ENCODE measurements at places on chromosomes 4 and X. TPM values are rescaled to one million over a fixed set of nuclear protein-coding genes. Genes with fewer than 3 reads are reported as not detected.
A peak's percentile ranks its signal among the peaks of the same experiment; 100 is the strongest.

DNA sequence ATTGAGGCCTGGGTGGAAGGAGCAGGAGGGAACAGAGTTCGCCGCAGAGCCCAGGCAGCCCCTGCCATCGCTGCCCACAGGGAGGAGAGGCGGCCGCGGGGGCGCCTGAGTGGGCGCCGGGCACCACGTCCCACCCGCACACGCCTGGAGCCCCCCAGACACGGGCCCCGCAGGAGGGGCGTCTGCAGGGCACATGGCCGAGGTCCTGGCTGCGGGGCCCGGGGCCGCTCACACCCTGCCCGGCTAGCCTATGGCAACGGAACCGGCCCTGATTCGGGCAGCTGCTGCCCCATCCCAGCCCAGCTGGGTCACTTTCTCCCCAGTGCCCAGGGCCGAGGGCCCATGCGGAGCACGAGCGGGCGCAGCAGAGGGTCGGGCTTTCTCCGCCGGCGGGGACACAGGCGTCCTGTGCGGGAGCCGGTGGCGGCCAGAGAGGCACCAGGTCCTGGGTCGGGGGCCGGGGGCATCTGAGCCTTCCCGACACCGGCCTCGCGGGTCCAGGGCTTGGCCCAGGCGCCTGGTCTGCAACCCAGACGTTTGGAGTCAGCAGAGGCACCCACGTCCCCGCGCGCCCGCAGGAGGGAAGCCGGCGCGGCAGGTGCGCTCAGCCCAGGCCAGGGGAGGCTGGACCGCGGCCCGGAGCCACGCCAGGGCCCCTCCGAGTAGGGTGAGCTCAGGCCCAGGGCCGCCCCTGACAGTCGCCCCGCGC, 91.2 kb downstream of the FAM53A start:
- peaks cover 24% of the 10 kb centered on the region for H3K27me3 ChIP-seq
- peaks cover 4% of the 10 kb centered on the region for H3K36me3 ChIP-seq
- no peak overlapping the region for H3K27ac ChIP-seq
- DNase-seq: no peak
- H3K4me3 ChIP-seq: no peak overlapping the region
- H3K4me1 ChIP-seq: no peaks in the 10 kb centered on the region

DNA sequence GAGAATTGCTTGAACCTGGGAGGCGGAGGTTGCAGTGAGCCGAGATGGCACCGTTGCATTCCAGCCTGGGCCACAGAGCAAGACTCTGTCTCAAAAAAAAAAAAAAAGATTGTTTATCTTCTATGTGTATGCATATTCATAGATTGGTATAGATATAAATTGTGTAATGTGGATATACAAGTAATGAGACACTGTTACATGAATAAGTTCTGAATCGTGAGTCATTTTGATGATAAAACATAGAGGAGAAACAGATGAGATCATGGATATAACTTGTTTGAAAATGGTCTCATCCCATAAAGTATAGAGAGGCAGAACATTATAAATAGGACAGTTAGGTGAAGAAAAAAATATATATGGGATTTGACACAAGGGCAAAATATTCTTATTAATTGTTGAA, 628.0 kb downstream of the IL1RAPL1 start:
- no peak overlapping the region for H3K4me3 ChIP-seq
- H3K27ac ChIP-seq: no peak overlapping the region
- H3K27me3 ChIP-seq: no peaks in the 10 kb centered on the region
- DNase-seq: no peak
- H3K36me3 ChIP-seq: no peaks in the 10 kb centered on the region
- no peaks in the 10 kb centered on the region for H3K4me1 ChIP-seq

DNA sequence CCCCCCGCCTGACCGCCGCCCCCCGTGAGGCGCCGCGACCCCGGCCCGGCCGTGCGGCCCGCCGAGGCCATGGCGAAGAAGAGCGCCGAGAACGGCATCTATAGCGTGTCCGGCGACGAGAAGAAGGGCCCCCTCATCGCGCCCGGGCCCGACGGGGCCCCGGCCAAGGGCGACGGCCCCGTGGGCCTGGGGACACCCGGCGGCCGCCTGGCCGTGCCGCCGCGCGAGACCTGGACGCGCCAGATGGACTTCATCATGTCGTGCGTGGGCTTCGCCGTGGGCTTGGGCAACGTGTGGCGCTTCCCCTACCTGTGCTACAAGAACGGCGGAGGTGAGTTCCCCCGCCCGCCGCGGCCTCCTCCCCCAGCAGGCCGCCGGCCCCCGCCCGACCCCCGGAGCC, 780 bp downstream of the SLC6A8 start:
- H3K27me3 ChIP-seq: peaks cover 14% of the 10 kb centered on the region
- H3K27ac ChIP-seq: no peak overlapping the region
- DNase-seq: no peak
- H3K4me3 ChIP-seq: no peak overlapping the region
- H3K36me3 ChIP-seq: no peaks in the 10 kb centered on the region

GRCh38 chrX:115177932-115178331, 11.3 kb upstream of the RBMXL3 start:
- H3K27ac ChIP-seq: no peak overlapping the region
- no peak for DNase-seq
- no peaks in the 10 kb centered on the region for H3K36me3 ChIP-seq
- no peaks in the 10 kb centered on the region for H3K27me3 ChIP-seq

- peak within 1 kb of the TSS; percentile 98 for H3K27ac ChIP-seq
- H3K36me3 ChIP-seq: no peaks in the 10 kb centered on the region
- peaks cover 16% of the 10 kb centered on the region for H3K4me1 ChIP-seq
- peak within 1 kb of the TSS; percentile 83 for H3K4me3 ChIP-seq
Measured at GRCh38 chrX:55489314-55490009, at the start of gene USP51. TSS of gene USP51 (minus strand) at chrX:55489848. CDS start at chrX:55488939, 909 bp downstream.

GRCh38 chrX:84219551-84219950, 31.6 kb upstream of the RPS6KA6 start:
- H3K27me3 ChIP-seq: no peaks in the 10 kb centered on the region
- H3K4me3 ChIP-seq: no peak overlapping the region
- no peaks in the 10 kb centered on the region for H3K4me1 ChIP-seq
- DNase-seq: no peak
- no peaks in the 10 kb centered on the region for H3K36me3 ChIP-seq
- H3K27ac ChIP-seq: no peak overlapping the region

- H3K4me1 ChIP-seq: no peaks in the 10 kb centered on the region
- H3K27me3 ChIP-seq: no peaks in the 10 kb centered on the region
- no peak overlapping the region for H3K4me3 ChIP-seq
- DNase-seq: no peak
- no peak overlapping the region for H3K27ac ChIP-seq
Measured at GRCh38 chr4:42596918-42597317, 60.0 kb downstream of the ATP8A1 start.

DNA sequence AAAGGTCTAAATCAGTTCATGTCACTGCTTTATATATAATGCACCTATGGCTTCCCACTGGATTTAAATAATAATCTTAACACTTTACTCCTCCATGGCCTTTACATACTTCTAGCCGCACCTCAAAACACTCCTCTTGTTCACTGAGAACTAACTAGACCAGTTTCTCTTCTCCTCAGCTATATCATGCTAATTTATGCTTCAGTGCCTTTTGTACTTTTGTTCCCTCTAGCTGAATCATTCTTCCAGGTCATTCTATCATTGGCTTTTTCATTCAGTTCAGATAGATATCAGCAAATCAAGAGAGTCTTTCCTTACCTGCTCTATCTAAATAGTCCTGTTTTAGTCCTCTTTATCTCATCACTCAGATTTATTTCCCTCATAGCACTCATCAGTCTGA, 64.2 kb downstream of the TET2 start:
- no peaks in the 10 kb centered on the region for H3K27me3 ChIP-seq
- no peak overlapping the region for H3K27ac ChIP-seq
- peaks cover 11% of the 10 kb centered on the region for H3K4me1 ChIP-seq
- no peak overlapping the region for H3K4me3 ChIP-seq
- peaks cover 20% of the 10 kb centered on the region for H3K36me3 ChIP-seq

DNA sequence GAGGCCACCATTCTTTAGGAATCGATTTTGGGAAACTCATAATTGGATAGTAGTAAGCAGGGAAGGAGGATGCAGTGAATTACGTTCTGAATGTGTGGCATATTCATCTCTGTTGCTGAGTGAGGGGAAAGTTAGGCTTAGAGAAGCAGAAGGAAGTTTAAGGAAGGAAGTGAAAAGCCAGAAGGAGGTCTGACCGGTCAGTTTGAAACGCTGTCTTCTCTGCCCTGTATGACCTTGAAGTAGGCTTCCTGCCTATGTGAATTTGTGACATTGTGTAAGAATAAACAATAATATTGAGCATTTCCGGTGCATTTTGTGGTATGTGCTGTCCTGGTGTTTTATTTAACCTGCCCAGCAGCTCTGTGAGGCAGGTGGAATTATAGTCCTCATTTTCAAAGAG, 67.3 kb downstream of the PDLIM5 start:
- H3K4me1 ChIP-seq: peaks cover 6% of the 10 kb centered on the region
- no peaks in the 10 kb centered on the region for H3K36me3 ChIP-seq
- H3K4me3 ChIP-seq: no peak overlapping the region
- DNase-seq: no peak
- no peak overlapping the region for H3K27ac ChIP-seq

DNA sequence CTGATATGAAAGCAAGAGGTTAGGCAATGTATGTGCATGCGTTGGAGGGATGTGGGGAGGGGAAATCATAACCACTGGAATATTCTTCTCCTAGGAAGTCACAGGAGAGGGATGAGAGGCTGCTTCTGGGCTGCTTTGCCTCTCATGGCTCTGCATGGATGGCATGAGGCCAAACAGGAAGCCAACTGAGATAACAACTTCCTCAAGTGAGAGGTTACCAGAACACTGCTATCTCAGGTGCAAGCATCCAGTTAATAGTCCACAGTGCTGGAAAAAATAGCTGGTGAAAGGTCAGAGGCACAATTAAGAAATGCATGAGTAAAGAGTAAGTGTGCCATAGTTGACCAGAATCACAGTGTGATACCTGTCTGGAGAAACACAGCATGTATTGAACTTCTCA, 113.3 kb downstream of the ELOVL6 start:
- H3K36me3 ChIP-seq: peaks cover 11% of the 10 kb centered on the region
- H3K4me1 ChIP-seq: peaks cover 39% of the 10 kb centered on the region
- no peaks in the 10 kb centered on the region for H3K27me3 ChIP-seq
- DNase-seq: no peak
- peak overlapping the region; percentile 41 for H3K27ac ChIP-seq

DNA sequence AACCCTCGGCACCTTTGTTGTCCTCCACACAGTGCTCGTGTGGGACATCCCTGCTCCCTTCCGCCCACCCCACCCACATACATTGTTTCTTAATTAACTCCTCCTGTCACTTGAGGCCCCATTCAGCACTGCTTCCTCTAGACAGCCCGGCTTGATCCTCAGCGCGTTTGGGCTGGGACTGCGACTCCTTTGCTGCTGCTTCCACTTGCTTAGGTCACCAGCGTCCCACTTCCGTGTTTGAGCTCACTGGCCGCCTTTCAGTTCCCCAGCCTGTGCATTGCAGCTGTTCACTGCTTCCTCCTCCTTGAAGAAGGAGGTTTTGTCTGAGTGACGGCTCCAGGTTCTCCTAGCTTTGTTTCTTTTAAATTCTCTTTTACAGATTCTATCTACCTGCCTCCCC, 16.1 kb downstream of the RNF4 start:
- H3K4me3 ChIP-seq: peak overlapping the region; percentile 33
- peaks cover 22% of the 10 kb centered on the region for H3K36me3 ChIP-seq
- H3K27me3 ChIP-seq: no peaks in the 10 kb centered on the region
- H3K27ac ChIP-seq: peak overlapping the region; percentile 71

- H3K27me3 ChIP-seq: no peaks in the 10 kb centered on the region
- peaks cover 88% of the 10 kb centered on the region for H3K36me3 ChIP-seq
- H3K4me3 ChIP-seq: no peak overlapping the region
- peaks cover 22% of the 10 kb centered on the region for H3K4me1 ChIP-seq
- H3K27ac ChIP-seq: no peak overlapping the region
Measured at GRCh38 chr4:168361365-168362024, 42.9 kb upstream of the DDX60 start.

GRCh38 chrX:9848718-9849479, 62.7 kb downstream of the SHROOM2 start:
- H3K27me3 ChIP-seq: peaks cover 2% of the 10 kb centered on the region
- no peak overlapping the region for H3K4me3 ChIP-seq
- DNase-seq: no peak
- no peaks in the 10 kb centered on the region for H3K36me3 ChIP-seq
- no peak overlapping the region for H3K27ac ChIP-seq

- no peaks in the 10 kb centered on the region for H3K27me3 ChIP-seq
- no peak for DNase-seq
- H3K4me3 ChIP-seq: no peak overlapping the region
Measured at GRCh38 chr4:96787766-96788165, 947.9 kb downstream of the PDHA2 start.

GRCh38 chr4:108881190-108881589, 118.3 kb upstream of the ETNPPL start:
- H3K4me3 ChIP-seq: no peak overlapping the region
- DNase-seq: no peak
- no peak overlapping the region for H3K27ac ChIP-seq
- no peaks in the 10 kb centered on the region for H3K36me3 ChIP-seq

- H3K4me3 ChIP-seq: no peak overlapping the region
- no peak for DNase-seq
- no peaks in the 10 kb centered on the region for H3K27me3 ChIP-seq
- no peaks in the 10 kb centered on the region for H3K36me3 ChIP-seq
Measured at GRCh38 chr4:179836179-179837075, 2394.2 kb upstream of the AGA start.

GRCh38 chr4:24887881-24888430, 24.9 kb downstream of the CCDC149 start:
- no peaks in the 10 kb centered on the region for H3K4me1 ChIP-seq
- no peaks in the 10 kb centered on the region for H3K36me3 ChIP-seq
- H3K27me3 ChIP-seq: peaks cover 1% of the 10 kb centered on the region
- DNase-seq: no peak
- H3K4me3 ChIP-seq: no peak overlapping the region

DNA sequence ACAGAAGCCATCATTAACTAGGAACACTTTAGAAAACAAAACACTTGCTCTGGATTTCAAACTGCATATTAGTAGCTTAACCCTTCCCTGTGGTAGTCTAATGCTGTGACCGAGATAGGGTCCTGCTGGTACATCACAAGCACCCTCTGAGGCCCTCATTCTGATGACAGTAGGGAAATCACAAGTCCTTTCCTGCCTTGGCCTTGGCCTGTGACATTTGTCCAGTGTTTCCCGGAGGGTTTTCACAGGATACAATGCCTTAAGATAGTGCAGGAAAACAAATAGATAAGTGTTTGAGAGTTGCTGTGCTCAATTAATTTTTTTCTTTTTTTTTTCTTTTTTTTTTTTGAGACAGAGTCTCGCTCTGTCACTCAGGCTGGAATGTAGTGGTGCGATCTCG, 29.0 kb downstream of the SYAP1 start:
- no peaks in the 10 kb centered on the region for H3K27me3 ChIP-seq
- peaks cover 19% of the 10 kb centered on the region for H3K36me3 ChIP-seq
- no peak overlapping the region for H3K27ac ChIP-seq
- no peak for DNase-seq
- H3K4me3 ChIP-seq: no peak overlapping the region

- H3K27me3 ChIP-seq: no peaks in the 10 kb centered on the region
- peaks cover 9% of the 10 kb centered on the region for H3K4me1 ChIP-seq
- H3K4me3 ChIP-seq: no peak overlapping the region
- H3K27ac ChIP-seq: peak overlapping the region; percentile 25
- no peaks in the 10 kb centered on the region for H3K36me3 ChIP-seq
Measured at GRCh38 chr4:40656201-40656863, 26.7 kb upstream of the RBM47 start.

GRCh38 chr4:27316176-27316575, 455.5 kb downstream of the STIM2 start:
- H3K4me1 ChIP-seq: no peaks in the 10 kb centered on the region
- DNase-seq: no peak
- no peak overlapping the region for H3K27ac ChIP-seq
- H3K4me3 ChIP-seq: no peak overlapping the region

The EXOC1 gene
- total RNA-seq: 30.3 TPM

The EDNRA gene
- total RNA-seq: not detected

The JAKMIP1 gene
- total RNA-seq: 10.9 TPM

The HSD17B13 gene
- total RNA-seq: not detected

The SPANXN4 gene
- not detected for total RNA-seq

The PALLD gene
- total RNA-seq: 2.8 TPM

The YY2 gene
- total RNA-seq: 2.0 TPM

The NUP62CL gene
- 3.1 TPM for total RNA-seq

The N4BP2 gene
- total RNA-seq: 32.2 TPM

The FABP2 gene
- total RNA-seq: not detected

The ASMT gene
- total RNA-seq: not detected

All from activated CD4-positive, alpha-beta T cell treated with anti-CD3 and anti-CD28 coated beads, Interleukin-2, amount 10 ng/mL, durations not matched to agents 7 days and 5 days (primary cell).